ENCODE measurements at places on chromosomes 7 and 10.

DNA sequence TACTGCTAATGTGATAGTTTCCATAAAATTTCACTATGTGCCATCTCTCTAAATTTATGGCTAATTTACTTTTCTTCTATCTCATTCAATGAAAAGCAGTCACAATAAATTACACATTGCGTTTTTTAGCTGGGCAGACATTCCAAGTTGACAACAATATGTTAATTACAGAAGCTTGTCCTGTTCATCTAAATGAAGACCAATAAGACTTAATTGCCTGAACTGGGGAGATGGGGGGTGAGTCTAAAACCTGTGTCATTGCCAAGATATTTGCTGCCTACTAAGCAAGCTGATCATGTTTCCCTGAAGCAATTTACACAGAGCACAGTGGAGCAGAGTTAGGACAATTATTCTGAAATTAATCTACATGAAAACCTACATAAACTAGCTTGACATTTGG lies 89.3 kb upstream of the ADRB1 start:
- no peak for DNase-seq

- no peak for DNase-seq
Observed at GRCh38 chr7:146117576-146117975, 975 bp downstream of the CNTNAP2 start.

DNA sequence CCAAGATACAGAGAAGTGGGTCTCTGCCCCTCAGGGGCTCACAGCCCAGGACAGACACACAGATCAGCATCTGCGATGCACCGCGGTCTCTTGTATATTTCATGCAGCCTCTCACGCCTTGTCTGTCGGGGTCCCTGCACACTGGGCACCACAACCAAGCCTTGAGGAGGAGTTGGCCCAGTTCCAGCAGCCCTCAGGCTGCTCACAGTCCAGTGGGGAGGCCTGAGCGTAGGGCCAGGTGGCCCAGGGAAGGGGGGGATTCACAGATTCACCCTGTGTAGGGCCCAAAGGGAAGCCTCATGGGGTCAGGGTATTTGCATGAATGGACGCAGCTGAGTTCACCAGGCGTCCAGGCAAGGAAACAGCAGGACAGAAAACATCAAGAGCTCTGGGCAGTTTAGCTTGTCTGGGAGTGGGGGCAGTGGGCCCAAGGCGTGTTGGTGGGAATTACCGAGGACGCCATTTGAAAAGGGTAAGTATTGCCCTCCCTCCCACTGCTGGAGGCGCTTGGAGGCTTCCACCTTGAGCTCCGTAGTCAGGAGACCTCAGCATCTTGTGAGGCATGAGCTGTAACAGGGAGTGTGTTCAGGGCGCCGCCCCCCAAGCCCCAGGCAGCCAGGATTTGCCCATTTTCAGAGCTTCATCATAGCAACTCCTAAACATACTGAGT lies 129.1 kb upstream of the CHST15 start:
- DNase-seq: no peak

DNA sequence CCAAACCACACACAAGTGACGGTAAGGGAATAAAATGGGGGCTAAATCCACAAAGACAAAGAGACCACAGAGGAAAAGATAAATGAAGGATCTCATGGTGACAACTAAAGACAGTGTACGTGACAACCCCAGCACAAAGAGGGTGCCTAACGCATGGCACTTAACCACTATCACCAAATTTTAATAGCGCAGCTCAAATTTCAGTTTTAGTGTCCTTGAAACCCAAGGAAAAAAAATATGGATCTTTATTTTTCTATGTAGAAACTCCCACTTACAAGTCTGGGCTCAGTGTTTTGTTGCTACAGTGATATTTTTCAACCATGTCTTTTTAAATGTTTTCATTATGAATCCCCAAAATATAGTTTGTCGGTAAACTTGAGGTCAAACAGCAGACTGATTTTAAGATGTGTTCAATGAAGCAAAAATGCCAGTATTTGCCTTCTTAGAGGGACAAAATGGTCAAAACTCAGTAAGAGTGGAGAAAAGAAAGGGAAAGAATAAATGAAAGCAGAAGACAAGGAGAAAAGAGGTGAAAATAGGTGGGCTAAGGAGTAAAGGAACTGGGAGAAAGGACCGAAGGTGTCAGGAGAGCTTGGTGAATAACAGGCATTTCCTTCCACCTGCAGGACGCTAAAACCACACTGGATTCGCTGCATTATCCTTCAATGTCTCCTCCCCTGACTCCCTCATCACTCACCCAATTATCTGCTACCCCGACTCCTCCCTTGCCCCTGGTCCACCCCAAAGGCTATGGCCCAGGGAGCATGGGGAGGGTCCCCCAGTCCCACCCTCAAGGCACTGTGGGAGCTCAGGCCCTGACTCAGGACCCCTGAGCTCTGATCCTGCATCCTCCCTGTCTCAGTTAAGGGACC lies 3.5 kb downstream of the ASB13 start:
- DNase-seq: no peak

DNA sequence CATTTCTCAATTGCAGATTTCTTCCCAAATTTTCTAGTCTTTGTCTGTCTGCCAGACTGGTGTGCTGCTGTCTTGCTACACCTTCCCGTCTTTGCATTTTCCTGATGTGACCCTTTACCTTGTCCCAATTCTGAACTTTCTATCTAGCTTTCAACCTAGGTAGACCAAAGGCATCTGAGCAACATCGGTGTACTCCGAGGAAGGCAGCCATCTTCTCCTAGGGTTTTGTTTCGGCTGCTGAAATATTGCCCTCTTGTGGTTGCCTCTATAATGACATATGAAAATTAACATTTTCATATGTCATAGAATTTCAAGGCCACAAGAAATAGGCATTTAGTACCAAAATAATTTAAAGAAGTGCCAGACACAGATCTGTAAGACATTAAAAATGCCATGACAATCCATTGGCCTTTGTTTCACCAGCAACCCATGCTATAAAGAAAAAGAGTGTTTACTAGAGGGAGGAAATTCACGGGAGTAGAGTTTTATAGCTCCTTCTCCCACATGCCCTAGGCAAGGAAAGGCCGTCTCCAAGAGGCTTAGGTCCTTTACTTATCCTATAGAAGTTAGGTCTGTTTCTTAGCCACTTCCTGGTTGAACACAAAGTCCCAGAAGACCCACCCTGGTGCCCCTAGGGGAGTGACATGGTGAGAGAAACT lies 23.4 kb downstream of the OR9A2 start:
- DNase-seq: no peak

DNA sequence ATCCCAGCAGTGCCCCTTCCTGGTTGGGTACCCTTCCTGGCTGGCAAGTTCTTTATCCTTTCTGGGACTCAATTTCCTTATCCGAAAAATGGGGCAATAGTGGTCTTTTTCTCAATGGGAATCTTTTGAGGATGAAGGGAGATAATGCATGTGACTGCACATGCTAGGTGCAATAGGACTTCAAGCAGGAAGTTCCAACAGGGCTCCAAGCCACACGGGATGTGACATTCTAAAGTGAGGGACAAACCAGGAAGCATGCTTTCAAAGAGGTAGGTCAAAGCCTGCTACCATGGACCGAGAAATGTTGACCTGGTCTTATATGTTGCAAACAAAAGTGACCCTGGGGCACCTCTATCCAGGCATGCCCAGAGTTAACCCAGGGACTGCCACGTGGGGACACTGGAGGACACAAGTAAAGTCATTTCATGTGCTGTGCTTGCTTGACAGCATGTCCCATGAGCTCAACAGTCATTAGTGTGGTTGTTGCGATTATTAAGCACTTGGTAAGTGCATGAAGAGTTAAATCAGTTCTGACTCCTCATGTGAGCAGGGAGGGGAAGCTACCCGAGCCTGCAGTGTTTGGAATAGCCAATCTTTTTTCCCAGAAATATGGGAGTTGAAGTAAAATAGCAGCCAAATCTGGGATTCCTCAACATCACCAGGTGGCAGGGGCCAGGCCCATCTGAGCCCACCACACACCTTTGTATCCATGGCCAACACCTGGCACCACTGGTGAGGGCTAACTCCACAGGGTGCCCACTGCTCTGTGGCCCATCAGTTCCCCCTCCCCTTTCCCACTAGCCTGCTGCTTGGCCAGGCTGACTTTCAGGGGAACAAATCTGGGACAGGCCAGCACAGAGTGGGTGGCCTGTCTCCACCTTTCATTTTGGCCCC lies 5.7 kb downstream of the ARHGAP22 start:
- DNase-seq: no peak

DNA sequence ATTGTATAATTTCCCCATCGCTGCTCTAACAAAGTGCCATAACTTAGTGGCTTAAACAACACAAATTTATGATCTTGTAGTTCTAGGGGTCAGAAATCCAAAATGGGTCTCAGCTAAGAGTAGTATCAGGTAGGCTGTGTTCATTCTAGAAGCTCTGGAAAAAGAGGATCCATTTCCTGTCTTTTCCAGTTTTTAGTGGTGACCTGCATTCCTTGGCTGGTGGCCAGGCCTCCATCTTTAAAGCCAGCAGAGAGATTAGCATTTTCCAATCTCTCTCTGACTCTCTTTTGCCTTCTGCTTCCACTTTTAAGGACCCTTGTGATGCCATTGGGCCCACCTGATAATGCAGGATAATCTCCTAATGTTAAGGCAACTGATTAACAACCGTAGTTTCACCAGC lies 41.0 kb upstream of the C10orf120 start:
- no peak for DNase-seq

- no peak for DNase-seq
Observed at GRCh38 chr7:108094933-108095710, 35.0 kb downstream of the LAMB4 start.

DNA sequence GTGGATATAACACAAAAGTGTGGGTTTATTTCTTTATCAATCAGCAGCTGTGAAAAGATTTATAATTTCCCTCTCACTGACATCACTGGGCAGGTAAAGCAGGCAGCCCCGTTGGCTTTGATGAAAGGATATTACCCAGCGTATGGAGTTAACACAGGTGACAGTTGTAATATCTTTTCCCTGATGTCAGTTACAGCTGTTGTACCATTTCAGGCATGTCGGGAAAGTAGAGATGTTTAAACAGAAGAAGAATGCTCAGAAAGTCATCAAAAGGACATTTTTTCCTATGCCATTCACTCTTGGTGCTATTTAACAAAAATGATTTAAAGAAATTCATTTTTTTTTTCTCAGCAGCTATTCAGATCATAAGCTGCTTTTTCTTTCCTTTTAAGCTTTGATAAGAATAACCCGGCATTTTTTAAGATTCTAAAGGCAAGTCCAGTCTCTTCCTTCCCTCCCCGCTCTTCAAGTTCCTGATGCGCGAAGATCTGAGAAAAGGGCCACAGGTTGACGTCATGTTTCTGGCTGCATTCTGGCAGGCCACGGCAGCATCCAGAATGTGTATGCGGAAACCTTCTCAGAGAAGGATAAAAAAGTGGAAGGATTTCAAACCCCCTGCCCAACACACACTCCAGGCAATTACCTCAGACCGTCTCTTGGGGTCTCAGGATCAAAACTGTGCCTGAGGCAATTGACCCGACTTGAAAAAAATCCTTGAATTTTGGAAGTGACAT lies 32.5 kb upstream of the ADAM12 start:
- DNase-seq: no peak

GRCh38 chr7:25359471-25360059 lies 131.3 kb upstream of the NPVF start:
- DNase-seq: no peak

- no peak for DNase-seq
Observed at GRCh38 chr10:68105820-68106219, 3.5 kb upstream of the MYPN start.

DNA sequence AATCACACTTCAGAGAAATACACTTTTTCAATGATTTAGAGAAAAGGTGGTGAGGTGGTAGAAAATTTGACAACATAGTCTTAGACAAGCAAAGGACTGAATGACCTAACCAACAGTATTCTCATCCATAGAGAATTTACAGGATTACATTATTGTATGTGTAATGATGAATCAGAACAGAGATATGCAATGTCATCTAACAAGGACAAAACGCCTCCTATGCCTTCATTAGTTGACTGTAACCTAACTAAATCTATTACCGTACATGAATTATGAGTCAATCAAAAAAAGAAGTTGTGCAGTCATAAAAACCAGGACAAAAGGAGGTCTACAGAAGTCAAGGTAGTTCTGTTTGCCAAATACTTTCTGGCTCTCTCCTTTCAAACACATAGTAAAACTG lies 66.5 kb downstream of the RAB11FIP2 start:
- no peak for DNase-seq

GRCh38 chr7:150850273-150850672 lies 2.0 kb upstream of the AOC1 start:
- DNase-seq: no peak

DNA sequence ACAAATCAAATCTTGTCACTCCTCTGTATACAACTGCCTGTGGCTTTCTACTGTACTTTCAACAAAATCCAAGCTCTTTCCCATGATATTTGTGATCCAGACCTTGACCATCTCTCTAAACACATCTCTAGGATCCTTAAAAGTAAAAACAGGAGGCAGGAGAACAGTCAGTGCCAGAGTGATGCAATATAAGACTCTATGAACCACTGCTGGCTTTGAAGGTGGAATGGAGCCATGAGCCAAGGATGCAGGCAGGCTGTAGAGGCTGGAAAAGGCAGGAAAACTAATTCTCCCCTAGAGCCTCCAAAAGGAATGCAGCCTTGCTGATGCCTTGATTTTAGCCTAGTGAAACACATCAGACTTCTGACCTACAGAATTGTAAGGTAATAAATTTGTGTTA lies 45.5 kb upstream of the LRRN3 start:
- DNase-seq: no peak

DNA sequence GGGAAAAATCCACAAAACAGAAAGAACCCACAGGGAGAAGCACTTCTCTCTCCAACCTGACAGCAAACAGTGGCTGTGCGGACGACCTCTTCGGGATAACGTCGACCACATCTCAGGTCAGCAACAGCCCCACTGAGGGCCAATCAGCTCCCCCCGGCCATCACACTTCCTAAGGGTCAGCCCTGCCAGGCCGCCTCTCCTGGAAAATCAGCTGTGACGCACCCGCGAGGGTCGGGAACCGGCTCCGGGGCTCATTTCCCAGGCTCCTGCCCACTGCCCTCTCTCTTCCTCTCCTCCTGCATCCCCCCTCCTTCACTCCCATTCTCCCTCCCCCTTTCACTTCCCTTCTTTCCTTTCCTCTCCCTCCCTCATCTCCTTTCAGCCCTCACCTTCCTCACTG lies 118.3 kb downstream of the DIP2C start:
- no peak for DNase-seq

DNA sequence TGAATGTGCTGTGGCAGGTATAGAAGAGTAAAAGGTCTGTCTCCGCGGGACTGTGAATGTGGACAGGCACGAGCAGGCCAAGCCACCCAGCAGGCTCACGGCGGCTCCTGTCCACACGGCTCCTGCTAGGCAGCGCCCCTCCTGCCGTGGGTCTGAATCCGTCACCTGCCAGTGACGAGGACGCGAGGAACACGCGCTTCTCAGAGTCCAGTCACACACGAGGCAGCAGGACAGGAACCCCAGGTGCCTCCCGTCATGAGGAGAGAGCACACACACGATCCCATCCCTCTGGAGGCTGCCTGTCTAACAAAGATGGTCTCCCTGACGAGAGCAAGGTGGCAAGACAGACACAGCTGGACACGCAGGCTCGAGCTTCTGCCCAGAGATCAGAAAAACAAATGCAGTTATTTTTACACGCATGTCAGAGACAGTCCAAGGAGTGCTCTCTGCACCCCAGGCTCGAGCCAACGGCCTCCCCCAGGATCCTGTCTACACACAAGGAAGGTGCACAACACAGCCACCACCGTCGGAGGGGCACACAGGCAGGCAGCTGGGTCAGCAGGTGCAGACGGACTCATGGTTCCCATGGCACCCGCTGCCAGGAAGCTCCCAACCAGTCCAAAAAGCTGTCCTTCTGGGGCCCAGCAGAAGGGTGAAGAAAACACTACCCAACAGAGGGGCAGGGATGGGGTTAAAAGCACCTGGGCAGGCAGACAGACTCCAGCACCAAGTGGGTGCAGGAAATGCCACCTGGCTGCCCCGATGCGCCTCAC lies 103.2 kb downstream of the MAD1L1 start:
- DNase-seq: no peak

- DNase-seq: no peak
Observed at GRCh38 chr10:52322936-52323335, 8.9 kb downstream of the DKK1 start.

Measured in stimulated activated CD8-positive, alpha-beta memory T cell treated with anti-CD3 and anti-CD28 coated beads, Interleukin-4, amount 100 ng/mL, for 48 hours (primary cell).